ENCODE measurements at places on chromosomes 3 and 15.

DNA sequence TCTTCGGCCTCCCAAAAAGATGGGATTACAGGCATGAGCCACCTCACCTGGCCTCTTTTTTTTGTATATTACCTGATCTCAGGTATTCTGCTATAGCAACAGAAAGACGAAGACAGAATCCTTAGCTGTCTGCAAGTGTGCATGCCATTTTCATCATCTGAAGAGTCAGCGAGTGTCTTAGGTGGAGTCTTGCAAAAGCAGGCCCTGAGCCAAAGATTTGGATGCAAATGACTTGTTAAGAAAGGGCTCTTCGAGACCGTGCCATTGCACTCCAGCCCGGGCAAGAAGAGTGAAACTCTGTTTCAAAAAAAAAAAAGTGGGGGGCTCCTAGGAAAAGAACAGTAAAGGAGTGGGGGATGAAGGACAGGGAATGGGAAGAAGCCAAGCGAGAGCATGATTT lies 10.2 kb upstream of the TRIM69 start:
- no peak for DNase-seq

DNA sequence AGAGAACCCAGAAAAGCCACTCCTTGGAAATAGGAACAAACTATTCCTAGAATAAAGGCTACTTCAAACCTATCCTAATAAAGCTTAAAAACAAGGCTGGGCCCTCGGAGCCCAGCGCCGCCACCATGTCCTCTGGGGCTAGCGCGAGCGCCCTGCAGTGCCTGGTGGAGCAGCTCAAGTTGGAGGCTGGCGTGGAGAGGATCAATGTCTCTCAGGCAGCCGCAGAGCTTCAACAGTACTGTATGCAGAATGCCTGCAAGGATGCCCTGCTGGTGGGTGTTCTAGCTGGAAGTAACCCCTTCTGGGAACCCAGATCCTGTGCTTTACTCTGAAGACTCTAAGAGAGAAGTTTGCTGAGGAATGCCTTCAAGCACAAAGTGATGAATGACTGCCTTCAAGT lies 63.2 kb downstream of the ADAM10 start:
- DNase-seq, result no peak

- no peak for DNase-seq
These were observed 63.6 kb downstream of the RYR3 start for GRCh38 chr15:33374226-33374914.

- no peak for DNase-seq
These were observed 235.6 kb downstream of the MYRIP start for GRCh38 chr3:40045051-40045450.

DNA sequence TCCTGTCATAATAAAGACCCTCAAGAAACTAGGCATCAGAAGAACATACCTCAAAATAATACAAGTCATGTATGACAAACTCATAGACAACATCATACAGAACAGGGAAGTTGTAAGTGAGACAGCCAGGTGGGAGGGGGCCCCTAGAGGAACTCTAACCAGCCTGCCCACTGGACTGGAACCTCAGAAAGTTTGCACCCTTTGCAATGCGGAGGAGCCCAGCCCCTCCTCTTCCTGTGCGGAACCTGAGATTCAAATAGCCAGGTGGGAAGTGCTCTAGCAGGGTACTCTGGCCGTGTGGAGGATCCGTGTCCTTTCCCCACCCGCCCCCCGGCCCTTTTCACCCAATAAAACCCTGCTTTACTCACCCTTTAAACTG lies 387.0 kb upstream of the CBLB start:
- DNase-seq, result no peak

DNA sequence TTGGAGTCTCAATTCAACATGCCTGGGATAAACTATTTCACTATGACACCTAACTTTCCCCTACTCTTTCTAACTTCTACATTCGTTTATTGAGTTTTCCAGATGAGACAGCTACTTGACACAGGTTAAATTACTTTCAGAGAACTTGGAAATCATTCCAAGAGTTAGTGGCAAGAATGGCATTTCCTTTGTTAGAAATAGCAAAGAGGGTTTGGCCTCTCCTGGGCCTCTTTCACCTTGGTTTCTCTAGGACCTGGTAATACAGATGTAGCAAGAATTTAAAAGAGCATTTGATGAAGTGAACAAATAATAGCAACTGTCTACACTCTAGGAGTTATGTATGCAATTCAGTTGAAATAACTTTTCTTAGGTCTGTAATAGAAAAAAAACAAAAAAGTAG lies 748.9 kb downstream of the MECOM start:
- DNase-seq, result no peak

DNA sequence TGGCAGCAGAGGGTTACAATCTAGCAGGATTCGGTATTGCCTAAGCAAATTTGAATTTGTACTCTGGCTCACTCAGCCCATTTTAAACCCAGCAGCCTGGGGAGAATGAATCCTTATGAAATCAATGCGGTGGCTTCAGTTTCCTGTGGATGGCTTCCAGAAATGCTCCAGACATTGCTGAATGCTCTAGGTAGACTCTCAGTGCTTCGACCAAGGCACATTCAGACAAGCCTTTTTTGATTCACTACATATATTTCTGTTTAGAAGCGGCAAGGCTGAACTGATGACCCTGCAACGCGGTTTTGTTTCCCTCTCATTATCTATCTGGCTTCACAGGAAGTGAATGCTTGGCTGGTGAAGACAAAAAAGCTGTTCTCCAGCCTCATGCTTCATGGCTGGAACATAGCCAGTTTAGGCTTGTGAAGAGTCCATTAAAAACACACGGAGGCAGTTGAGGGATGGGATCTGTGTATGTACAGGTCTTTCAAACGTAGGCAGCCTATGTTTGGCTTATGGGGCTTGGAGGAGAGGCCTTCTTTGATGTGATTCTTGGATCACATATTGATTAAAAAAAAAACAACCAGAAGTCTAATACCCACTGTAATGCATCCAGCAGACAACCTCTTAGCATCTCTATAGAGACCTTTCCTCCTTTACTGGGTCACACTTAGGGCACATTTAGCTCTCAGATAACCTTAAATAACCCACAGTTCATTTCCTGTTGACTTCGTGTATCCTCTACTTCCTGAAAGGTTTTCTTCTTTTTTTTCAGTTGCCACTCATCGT lies 400.2 kb upstream of the TBL1XR1 start:
- no peak for DNase-seq

GRCh38 chr15:77901921-77902750 lies 175.4 kb downstream of the TBC1D2B start:
- no peak for DNase-seq

GRCh38 chr3:4565809-4566501 lies 72.8 kb downstream of the ITPR1 start:
- no peak for DNase-seq

- no peak for DNase-seq
These were observed 150.2 kb downstream of the KLF13 start for GRCh38 chr15:31476866-31477265.

- DNase-seq, result no peak
These were observed 114.2 kb downstream of the KLF13 start for GRCh38 chr15:31440754-31441311.

DNA sequence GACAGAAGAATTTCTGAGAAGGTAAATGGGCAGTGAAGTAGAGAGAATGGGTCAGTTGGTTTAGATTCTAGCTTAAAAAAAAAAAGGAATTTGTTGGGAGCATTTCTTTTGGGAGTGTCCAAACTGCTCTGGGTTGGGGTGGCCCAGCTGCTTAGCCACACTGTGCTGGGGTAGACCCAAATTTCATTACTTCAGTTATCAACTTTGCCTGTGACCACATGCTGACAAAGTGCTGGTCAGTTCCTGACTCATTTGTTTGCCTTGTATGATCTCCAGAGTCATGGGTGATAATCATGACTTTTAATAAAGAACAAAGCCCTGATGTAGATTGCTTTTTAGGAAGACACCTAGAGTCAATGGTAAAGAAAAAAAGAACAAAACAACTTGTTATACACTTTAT lies 121.5 kb upstream of the FGF7 start:
- no peak for DNase-seq

- DNase-seq, result no peak
These were observed 296.7 kb downstream of the CHST2 start for GRCh38 chr3:143416229-143416628.

GRCh38 chr15:84955089-84955848 lies 26.4 kb upstream of the PDE8A start:
- no peak for DNase-seq

DNA sequence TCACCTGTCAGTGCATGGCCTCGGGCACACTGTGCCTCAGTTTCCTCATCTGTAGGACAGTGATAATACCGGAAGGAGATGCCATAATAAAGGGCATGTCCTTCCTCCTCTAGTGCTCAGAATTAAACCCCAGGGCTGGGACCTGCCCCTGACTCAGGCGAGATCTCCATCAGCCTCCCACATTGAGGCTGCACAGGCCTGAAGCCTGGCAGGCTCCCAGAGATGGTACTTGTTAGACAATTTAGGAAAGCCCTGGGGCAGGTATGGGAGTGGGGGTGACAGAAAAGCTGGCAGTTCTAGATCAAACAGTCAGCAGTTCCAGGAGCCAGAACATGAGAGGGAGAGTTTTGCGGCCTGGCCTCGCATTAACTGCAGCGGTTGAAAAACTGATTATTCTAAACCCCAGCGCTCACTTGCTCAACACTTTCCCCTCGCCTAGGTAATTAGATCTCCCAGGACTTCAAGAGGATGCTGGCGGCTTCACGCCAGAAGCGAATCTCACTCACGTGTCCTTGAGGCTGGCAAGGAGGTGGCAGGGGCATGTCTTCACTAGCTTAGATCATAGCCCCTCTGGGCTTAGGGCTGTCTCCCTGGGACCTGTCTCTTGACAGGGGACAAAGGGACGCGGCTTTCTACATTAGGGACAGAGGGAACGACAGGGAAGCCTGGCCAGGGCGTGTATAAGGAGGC lies 73.1 kb downstream of the ATP2B2 start:
- no peak for DNase-seq

DNA sequence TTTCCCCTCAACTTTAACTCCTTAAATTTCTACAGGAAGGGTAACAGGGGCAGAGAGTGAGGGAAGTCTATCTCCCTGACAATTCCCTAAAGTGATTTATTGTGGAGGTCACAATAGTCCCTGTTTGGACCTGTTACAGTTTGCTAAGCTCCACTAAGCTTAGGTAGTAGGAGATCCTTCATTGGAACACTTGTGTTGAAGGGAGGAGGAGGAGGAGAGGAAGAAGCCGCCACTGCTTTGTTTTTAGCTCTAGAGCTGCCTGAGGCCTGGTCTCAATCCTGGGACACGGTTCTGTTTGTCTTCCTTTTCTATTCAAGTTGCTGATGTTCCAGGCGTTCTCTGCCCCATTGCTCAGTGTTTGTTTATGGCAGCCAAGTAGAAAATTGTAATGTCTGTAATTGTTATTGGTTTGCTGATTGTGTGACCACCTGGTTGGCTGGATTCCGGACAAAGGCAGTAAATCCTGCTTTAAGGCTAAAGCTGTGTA lies 48.4 kb downstream of the HES1 start:
- no peak for DNase-seq

DNA sequence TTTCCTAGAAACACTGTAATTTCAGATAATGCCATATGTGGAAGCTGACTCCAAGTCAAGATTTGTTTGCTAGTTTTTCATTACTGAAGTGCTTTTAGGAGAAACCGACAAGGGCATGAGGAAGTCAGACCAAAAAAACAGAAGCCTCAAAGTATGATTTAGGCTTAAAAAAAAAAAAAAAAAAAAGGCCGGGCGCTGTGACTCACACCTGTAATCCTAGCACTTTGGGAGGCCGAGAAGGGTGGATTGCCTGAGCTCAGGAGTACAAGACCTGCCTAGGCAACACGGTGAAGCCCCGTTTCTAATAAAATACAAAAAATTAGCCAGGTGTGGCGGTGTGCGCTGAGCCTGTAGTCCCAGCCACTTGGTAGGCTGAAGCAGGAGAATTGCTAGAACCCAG lies 11.6 kb downstream of the RPL15 start:
- no peak for DNase-seq

DNA sequence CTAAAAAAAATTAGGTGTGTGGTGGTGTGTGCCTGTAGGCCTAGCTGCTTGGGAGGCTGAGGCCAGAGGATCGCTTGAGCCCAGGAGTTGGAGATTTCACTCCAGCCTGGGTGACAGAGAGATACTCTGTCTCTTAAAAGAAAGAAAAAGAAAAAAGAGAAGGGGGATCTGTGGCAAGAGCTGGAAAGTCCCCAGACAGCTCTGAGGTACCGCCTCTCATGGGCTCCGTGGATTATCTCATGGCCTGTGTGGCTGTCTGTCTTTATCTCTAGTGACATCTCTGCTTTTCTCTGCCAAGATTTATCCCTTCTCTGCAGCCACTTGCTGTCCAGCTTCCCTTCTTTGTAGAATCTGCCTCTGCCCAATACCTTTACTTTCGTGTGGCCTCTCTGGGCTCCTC lies 5.7 kb downstream of the EXOSC7 start:
- no peak for DNase-seq

DNA sequence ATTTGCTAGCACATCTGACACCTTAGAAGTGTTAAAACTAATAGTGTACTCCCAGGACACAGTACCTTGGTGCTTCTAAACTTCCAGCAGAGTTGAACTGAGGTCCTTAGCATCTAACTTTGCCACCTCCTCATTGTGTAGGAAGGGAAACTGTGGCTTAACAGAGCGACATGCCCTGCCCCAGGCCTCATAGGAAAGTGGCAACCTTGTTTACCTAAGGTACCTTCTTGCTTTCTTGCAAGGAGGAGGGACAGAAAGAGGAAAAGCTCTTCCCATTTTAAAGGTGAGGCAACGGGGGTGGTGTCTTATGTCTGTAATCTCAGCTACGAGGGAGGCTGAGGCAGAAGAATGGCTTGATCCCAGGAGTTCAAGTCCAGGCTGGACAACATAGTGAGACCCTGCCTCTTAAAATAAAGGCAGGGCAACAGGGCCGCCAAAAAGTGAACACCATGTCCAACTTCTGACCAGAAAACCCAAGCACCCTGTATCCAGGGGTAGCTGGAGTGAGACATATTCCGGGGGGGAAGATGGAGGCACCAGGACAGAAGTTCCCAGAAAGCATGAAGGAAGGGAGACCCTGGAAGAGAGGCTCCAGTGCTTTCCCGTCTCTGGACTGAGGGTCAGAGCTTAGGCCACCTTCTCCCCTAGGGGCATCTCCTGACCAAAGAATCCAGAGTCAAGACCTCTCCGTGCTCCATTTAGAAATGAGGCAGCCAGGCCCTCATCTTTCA lies 540 bp upstream of the KLHL40 start:
- no peak for DNase-seq

- no peak for DNase-seq
These were observed 137.3 kb downstream of the MECOM start for GRCh38 chr3:169526246-169526645.

DNA sequence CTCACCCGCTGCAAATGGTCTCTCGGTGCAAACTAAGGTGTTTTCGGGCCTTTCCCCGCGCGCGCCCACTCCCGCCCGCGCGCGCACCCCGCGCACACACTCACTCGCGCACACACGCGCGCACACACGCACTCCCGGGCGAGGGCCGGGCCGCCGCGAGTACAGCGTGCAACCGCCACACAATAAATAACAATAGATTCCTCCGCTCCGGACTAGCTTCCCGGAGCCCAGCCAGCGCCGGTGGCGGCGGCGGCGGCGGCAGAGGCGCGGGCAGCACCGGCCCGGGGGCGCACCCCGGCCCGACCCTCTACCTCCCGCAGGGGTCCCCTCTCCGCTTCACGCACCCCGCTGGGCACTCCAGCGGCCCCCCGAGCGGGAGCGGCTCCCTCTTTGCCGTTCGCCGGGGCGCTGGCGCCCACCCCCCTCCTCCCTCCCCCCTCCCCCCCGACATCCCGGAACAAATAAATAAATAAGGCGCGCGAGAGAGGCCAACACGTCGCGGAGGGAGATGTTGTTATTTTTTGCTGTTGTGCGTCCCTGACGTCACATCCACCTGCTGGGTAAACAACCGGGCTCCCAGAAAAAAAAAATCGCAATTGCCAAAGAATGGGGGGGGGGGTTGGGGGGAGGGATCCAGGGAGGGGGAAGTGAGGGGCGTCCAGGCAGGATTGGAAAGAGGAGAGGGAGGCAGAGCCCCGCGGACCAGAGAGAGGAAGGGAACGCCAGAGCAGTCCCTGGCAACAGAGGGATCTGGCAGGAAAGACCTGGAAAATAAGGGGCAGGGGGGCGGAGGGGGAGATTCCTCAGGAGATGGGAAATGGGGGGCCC lies at the start of gene FOXP1:
Gene FOXP1 (minus strand): TSS at position 163 of the 828 bp plus-strand sequence. CDS start 385,347 bp downstream, outside the sequence.
- DNase-seq, result no peak
